Subcutaneous preadipocyte (primary cell): ENCODE measurements at places on chromosomes 4 and X. TPM values are rescaled to one million over a fixed set of nuclear protein-coding genes. Genes with fewer than 3 reads are reported as not detected.

CNKSR2 gene
- total RNA-seq = 0.37 and 0.98 TPM in 2 replicates

FUNDC2 gene
- 28.7 and 45.9 TPM in 2 replicates for total RNA-seq

ATP1B4 gene
- total RNA-seq = not detected in 2 replicates

MAGEB6B gene
- not detected in 2 replicates for total RNA-seq

GUCY1A1 gene
- under 0.01 and 0.37 TPM in 2 replicates for total RNA-seq

CTAG2 gene
- total RNA-seq = not detected in 2 replicates

TACR3 gene
- total RNA-seq = not detected in 2 replicates

SERTM2 gene
- total RNA-seq = under 0.01 TPM in 1 of 2 replicates, not detected in the other

ZFP42 gene
- 0.37 and 0.59 TPM in 2 replicates for total RNA-seq

TRMT44 gene
- 17.6 and 20.2 TPM in 2 replicates for total RNA-seq

MTNR1A gene
- under 0.01 TPM in 1 of 2 replicates, not detected in the other for total RNA-seq

ZIC3 gene
- total RNA-seq = not detected in 2 replicates

SLC6A14 gene
- not detected in 2 replicates for total RNA-seq

TMEM33 gene
- total RNA-seq = 52.5 and 76.6 TPM in 2 replicates

GLRA2 gene
- total RNA-seq = not detected in 2 replicates

REELD1 gene
- total RNA-seq = not detected in 2 replicates

FAM184B gene
- total RNA-seq = under 0.01 TPM in 1 of 2 replicates, not detected in the other

POU4F2 gene
- total RNA-seq = not detected in 2 replicates

RPA4 gene
- 1.8 and 2.6 TPM in 2 replicates for total RNA-seq

SPANXB1 gene
- total RNA-seq = not detected in 2 replicates

EXOC1 gene
- total RNA-seq = 38.9 and 44.6 TPM in 2 replicates

CDS1 gene
- total RNA-seq = 0.20 TPM in 1 of 2 replicates, not detected in the other

LNX1 gene
- 0.78 and 6.2 TPM in 2 replicates for total RNA-seq

RTL3 gene
- not detected in 2 replicates for total RNA-seq

GPC4 gene
- 2.0 and 5.5 TPM in 2 replicates for total RNA-seq

MUC7 gene
- not detected in 2 replicates for total RNA-seq

NLGN4X gene
- total RNA-seq = not detected in 2 replicates

CXCL1 gene
- 45.4 and 46.7 TPM in 2 replicates for total RNA-seq

GPC3 gene
- total RNA-seq = 1.5 TPM in 1 of 2 replicates, not detected in the other

PRKG2 gene
- total RNA-seq = 2.2 and 2.9 TPM in 2 replicates

PTCHD1 gene
- not detected in 2 replicates for total RNA-seq

NSDHL gene
- total RNA-seq = 27.6 and 32.3 TPM in 2 replicates

TLL1 gene
- total RNA-seq = under 0.01 TPM in 1 of 2 replicates, not detected in the other

PALLD gene
- total RNA-seq = 5.5 and 10.4 TPM in 2 replicates

DDIT4L gene
- 6.3 and 12.9 TPM in 2 replicates for total RNA-seq

UGT2B11 gene
- not detected in 2 replicates for total RNA-seq

VCX3B gene
- not detected in 2 replicates for total RNA-seq

FGF13 gene
- under 0.01 and 0.59 TPM in 2 replicates for total RNA-seq
